ENCODE measurements at places on chromosomes 12 and 14. TPM values are rescaled to one million over a fixed set of nuclear protein-coding genes. Genes with fewer than 3 reads are reported as not detected.

The SLC2A3 gene
- total RNA-seq, result 528 TPM

The CDCA3 gene
- 83.8 TPM for total RNA-seq

The TPH2 gene
- total RNA-seq, result not detected

The TAS2R19 gene
- total RNA-seq, result 1.5 TPM

The CLEC4E gene
- total RNA-seq, result not detected

The AQP5 gene
- not detected for total RNA-seq

The MIP gene
- not detected for total RNA-seq

The AP1G2 gene
- 155 TPM for total RNA-seq

The SSTR1 gene
- not detected for total RNA-seq

The GPN3 gene
- total RNA-seq, result 69.1 TPM

The SYCP3 gene
- total RNA-seq, result 0.36 TPM

The BCL11B gene
- 53.0 TPM for total RNA-seq

The PROX2 gene
- total RNA-seq, result 0.65 TPM

The FAM90A1 gene
- 0.13 TPM for total RNA-seq

The ZNF10 gene
- 6.0 TPM for total RNA-seq

Data from activated CD8-positive, alpha-beta T cell treated with anti-CD3 and anti-CD28 coated beads for 36 hours (primary cell).